ENCODE measurements at places on chromosomes 2 and 18.

GRCh38 chr2:205696927-205697441 is 14.7 kb downstream of the NRP2 start:
- peaks cover 5% of the 10 kb centered on the region for H3K4me1 ChIP-seq
- no peak for DNase-seq
- no peak overlapping the region for H3K4me3 ChIP-seq

DNA sequence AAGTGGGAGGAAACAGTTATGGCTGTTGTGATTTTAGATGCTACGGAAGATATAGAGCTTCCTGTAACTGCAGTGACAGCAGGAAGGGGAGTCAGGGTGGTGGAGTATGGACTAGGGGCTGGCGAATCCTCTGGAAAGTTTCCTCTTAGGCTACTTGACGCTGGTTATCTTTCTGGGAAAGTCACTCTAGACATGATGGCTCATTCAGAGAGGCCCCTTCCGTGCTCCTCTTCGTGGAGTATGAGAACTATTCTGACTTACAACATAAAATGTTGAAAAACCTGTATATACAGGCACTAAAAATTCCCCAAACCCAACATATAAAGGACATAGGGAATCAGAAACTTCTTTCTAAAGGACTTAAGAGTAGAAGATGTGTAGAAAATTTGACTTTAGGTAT is 78.8 kb downstream of the C18orf54 start:
- no peak for DNase-seq
- H3K4me1 ChIP-seq = no peaks in the 10 kb centered on the region
- peaks cover 14% of the 10 kb centered on the region for H3K27me3 ChIP-seq
- H3K4me3 ChIP-seq = no peak overlapping the region
- no peak overlapping the region for H3K27ac ChIP-seq

- H3K4me3 ChIP-seq = no peak overlapping the region
- no peaks in the 10 kb centered on the region for H3K36me3 ChIP-seq
- no peaks in the 10 kb centered on the region for H3K27me3 ChIP-seq
- peaks cover 6% of the 10 kb centered on the region for H3K4me1 ChIP-seq
- DNase-seq = no peak
Measured at GRCh38 chr18:21123290-21123926, 11.8 kb upstream of the ROCK1 start.

DNA sequence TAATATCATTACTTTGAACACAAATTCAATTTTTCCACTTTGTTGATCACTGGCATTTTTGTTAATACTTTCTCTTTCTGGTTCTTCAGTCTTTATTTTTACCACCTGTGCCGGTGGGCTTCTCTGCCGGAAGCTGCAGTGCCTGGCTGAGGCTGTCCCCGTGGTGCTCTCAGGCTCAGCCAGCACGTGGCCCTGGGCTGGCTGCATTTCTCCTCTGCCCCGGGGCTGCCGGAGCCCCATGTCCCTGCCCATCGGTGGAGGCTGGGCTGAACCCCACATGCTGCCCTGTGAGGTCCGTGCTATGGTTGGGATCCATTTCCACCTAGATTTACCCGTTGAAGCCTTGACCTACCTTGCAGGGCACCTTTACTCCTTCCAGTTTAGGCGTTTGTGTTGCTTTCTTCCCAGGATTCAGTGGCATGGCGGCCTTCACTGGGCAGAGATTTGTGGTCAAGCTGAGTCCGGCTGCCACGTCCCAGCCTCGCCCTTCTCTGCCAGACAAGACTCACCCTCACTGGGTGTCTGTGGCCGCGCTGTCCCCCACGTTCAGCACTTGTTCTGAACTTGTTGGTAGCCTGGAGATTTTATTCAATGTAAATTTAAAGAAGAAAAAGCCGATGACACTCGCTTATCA is 12.8 kb upstream of the TMEM18 start:
- peaks cover 13% of the 10 kb centered on the region for H3K36me3 ChIP-seq
- no peak overlapping the region for H3K4me3 ChIP-seq
- DNase-seq = no peak
- H3K4me1 ChIP-seq = no peaks in the 10 kb centered on the region
- H3K27me3 ChIP-seq = peaks cover 3% of the 10 kb centered on the region
- H3K27ac ChIP-seq = no peak overlapping the region

DNA sequence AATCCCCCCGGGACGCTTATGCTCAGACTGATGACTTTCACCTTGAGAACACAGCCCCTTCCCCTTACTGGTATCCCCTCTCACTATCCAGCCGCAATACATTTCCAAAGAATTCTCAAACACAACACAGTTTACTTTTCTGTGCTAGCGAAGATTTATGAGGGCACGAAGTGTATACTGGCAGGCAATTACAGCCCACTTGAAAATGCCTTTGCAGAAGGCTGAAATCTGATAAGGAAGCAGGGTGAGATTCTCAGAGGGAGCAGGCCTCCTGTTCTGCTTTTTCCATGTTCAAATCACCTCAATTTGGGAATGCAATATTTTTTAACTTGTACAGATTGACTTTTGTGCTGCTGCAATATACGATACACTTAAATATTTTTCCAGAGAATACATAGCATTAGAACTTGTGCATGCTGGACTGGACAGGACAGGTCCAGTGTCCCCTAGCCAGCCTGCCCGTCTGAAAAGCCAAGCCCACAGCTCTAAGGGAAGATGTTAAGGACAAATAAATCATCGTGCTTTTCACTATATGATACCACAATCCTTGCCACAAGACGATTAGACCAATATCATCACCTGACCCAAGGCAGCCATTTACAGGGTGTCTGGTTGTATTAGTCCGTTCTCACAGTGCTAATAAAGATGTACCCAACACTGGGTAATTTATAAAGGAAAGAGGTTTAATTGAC is 262.1 kb downstream of the EPHA4 start:
- H3K4me1 ChIP-seq = no peaks in the 10 kb centered on the region
- no peak for DNase-seq
- no peaks in the 10 kb centered on the region for H3K27me3 ChIP-seq
- no peaks in the 10 kb centered on the region for H3K36me3 ChIP-seq
- H3K4me3 ChIP-seq = no peak overlapping the region
- H3K27ac ChIP-seq = no peak overlapping the region

DNA sequence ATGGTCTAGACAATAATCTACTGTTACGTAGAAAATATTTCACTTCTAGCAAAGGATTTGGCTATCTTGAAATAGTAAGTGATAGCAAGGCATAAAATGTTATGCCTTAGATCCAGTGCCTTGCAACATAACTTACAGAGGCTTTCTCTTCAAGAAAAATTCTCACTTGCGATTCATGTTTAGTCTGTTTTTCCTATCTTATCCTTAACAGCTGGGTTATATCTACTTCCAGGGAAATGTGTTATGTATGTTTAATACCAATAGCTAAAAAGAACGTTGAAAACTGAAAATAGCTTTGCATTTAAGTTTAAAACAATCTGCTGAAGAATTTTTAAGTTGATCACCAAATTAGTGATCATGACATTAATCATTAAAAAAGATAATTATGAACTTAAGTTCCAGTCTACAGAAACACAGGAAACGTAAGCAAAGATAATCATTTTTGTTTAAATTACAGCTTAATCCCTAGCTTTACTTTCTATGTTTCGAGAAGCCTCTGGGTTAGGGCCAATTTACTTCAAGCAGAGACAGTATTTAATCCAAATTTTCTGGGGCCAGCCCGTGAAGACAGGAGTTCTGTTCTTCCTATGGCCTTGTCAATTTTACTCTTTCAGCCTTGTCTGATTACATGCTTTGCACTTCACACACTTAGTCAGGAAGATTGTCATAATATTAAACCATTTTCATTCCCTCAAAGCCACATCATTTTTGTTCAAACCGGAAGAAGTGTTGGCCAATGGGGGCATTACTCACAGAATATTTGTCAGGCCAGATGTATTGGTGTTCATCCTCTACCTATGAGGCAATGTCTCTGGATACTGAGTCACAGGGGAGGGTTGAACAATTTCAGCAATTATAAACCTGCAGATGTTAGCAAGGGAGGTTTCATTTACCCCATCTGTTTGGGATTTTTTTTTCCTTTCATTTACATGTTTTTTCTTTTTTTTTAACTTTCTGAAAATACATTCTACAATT is 1132.9 kb upstream of the ZEB2 start:
- no peaks in the 10 kb centered on the region for H3K36me3 ChIP-seq
- no peak overlapping the region for H3K4me3 ChIP-seq
- no peaks in the 10 kb centered on the region for H3K4me1 ChIP-seq
- no peaks in the 10 kb centered on the region for H3K27me3 ChIP-seq
- no peak for DNase-seq

DNA sequence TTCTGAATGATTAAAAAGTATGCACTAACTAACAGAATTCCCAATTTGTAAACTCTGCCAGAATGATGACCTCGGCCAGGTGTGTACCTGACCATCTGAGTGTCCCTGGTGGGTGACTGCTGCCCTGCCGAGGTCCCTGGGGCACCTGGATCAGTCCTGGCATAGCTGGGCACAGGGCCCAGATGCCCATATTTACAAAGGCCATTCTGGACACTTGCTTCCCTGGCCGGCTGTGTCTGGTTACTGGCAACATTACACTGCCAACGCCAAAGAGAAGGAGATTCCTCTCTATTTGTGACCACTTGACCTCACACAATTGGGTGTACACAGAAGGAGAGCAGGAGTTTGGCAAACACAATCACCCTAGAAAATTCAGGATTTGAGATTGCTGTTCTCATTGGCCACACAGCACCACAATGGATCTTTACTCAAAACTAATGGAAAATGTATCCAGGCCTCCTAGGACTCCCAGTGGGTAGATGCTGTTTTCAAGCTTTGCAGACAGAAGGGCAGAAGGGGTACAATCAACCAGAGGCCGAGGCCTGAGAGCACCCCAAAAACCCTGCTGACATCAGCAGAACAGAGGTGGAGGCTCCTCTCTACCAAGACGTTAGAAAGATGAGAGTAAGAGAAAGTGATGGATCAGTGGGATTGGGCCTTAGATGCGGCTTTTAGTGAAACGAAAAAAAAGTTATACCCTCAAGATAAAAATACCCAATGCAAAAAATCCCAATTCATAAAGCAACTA is 58.3 kb upstream of the PXDN start:
- H3K36me3 ChIP-seq = no peaks in the 10 kb centered on the region
- H3K27me3 ChIP-seq = no peaks in the 10 kb centered on the region
- H3K4me3 ChIP-seq = no peak overlapping the region
- DNase-seq = no peak

GRCh38 chr2:8312861-8313830 is 368.7 kb upstream of the ID2 start:
- H3K27me3 ChIP-seq = peaks cover 2% of the 10 kb centered on the region
- peaks cover 26% of the 10 kb centered on the region for H3K36me3 ChIP-seq
- peak; percentile 23 for DNase-seq
- H3K27ac ChIP-seq = peak overlapping the region; percentile 79
- peak overlapping the region; percentile 29 for H3K4me3 ChIP-seq

DNA sequence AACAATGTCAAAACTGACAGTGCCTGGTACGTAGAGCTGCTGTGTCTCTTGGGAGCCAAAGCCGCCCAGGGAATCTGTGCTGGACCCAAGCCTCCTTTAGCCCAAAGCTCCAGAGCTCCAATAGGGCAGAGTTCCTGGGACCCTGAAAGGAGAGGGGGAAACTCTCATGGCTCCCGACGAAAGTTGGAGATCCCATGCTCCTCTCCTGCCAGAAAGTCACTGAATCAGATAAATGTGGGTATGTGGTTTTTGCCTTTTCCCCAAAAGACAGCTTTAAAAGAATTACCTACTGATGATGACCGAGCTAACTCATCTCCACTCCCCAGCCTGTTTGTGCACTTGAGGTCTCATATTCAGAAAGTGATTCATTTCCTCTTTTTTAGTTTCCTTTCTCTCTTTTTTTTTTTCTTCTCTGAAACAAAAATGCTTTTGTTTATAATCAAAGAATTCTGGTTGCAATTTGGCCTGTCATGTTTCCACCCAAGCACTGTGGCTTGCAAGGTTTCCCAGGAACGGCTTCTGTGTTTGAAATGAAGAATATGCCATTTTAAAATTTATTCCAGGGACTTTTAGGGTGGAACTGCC is 14.1 kb upstream of the PMAIP1 start:
- H3K27ac ChIP-seq = peak overlapping the region; percentile 76
- H3K4me3 ChIP-seq = peak overlapping the region; percentile 47
- no peaks in the 10 kb centered on the region for H3K36me3 ChIP-seq

DNA sequence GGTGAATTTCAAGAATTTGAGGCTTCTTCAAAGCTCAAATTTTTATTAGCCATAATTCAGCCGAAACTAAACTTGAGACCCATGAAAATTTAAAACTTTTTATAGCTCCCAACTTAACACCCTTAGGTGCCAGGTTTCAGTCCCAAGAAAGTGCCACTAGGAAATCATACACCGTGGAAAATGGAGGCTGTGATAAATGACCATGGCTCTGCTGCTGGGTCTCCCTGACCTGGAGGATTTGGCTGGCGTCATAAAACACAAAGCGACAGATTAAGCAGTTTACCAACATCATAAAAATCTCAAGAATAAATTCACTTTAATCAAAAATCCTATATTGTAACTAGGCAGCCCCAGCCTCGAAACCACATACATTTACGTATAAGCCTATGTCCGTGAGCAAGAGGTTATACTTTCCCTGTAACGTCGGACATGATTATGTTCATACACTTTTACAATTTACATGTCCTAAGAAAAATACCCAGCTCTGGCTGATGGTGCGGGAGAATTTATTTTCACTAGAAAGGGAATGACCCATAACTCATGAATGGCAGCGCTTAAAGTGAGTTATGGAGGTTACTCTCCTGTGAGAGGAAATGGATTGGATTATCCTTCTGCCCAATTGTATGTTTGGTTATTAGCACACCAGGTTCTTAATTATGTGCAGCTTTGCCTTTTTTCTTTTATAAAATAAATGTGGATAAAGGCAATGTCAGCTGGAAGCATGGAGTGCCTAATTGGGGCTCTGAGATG is 329.4 kb downstream of the AGPS start:
- H3K36me3 ChIP-seq = no peaks in the 10 kb centered on the region
- no peaks in the 10 kb centered on the region for H3K4me1 ChIP-seq
- no peak overlapping the region for H3K4me3 ChIP-seq
- no peak overlapping the region for H3K27ac ChIP-seq
- peaks cover 15% of the 10 kb centered on the region for H3K27me3 ChIP-seq

- H3K4me3 ChIP-seq = no peak overlapping the region
- DNase-seq = no peak
- peaks cover 3% of the 10 kb centered on the region for H3K27me3 ChIP-seq
- H3K36me3 ChIP-seq = no peaks in the 10 kb centered on the region
- H3K4me1 ChIP-seq = no peaks in the 10 kb centered on the region
- H3K27ac ChIP-seq = no peak overlapping the region
Measured at GRCh38 chr2:18149660-18150246, 271.3 kb downstream of the KCNS3 start.

DNA sequence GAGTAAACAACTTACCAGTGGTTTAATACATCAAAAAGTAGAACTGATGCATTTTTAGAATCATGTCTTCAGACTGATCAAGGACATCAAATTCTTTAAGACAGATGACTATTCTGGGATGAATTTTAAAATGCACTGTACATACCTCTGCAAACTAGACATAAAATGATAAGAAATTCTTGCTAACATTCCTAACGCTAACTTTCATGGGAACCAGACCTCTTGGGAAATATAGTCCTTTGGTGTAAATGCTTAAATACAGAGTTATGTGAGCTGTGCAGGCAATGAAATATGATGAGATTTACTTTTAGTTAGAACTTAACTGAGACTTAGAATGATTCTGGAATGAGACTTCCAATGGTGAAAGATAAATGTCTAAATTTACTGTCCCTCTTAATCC is 562.0 kb downstream of the NR4A2 start:
- no peak overlapping the region for H3K4me3 ChIP-seq
- H3K27me3 ChIP-seq = no peaks in the 10 kb centered on the region

GRCh38 chr2:198374375-198375082 is 570.1 kb downstream of the PLCL1 start:
- no peak overlapping the region for H3K27ac ChIP-seq
- peak; percentile 44 for DNase-seq
- no peaks in the 10 kb centered on the region for H3K36me3 ChIP-seq
- peaks cover 27% of the 10 kb centered on the region for H3K27me3 ChIP-seq
- peaks cover 14% of the 10 kb centered on the region for H3K4me1 ChIP-seq
- H3K4me3 ChIP-seq = no peak overlapping the region

- no peak overlapping the region for H3K4me3 ChIP-seq
- H3K27me3 ChIP-seq = peaks cover 3% of the 10 kb centered on the region
- H3K36me3 ChIP-seq = no peaks in the 10 kb centered on the region
- H3K27ac ChIP-seq = no peak overlapping the region
Measured at GRCh38 chr2:7954234-7954633, 727.6 kb upstream of the ID2 start.

Measured in activated CD8-positive, alpha-beta T cell treated with anti-CD3 and anti-CD28 coated beads, Interleukin-2, amount 10 ng/mL, durations not matched to agents 7 days and 5 days (primary cell).